Activated T-cell treated with anti-CD3 and anti-CD28 coated beads, Interleukin-2, amount 50 U/mL, for 72 hours (primary cell): ENCODE measurements at places on chromosomes 11 and 22. TPM values are rescaled to one million over a fixed set of nuclear protein-coding genes. Genes with fewer than 3 reads are reported as not detected.

Gene TRIM22
- 180 TPM for total RNA-seq

Gene NRGN
- total RNA-seq = 4.2 TPM

Gene CENPM
- total RNA-seq = 74.5 TPM

Gene APOA4
- total RNA-seq = not detected

Gene ALDH3B1
- 0.10 TPM for total RNA-seq

Gene VSTM5
- not detected for total RNA-seq

Gene PPARA
- total RNA-seq = 14.8 TPM

Gene VSIG2
- total RNA-seq = 0.35 TPM
